Stimulated activated CD4-positive, alpha-beta T cell treated with anti-CD3 and anti-CD28 coated beads, Interleukin-15, amount 100 ng/mL, for 1 hour (primary cell): ENCODE measurements at places on chromosomes 2 and 18.

DNA sequence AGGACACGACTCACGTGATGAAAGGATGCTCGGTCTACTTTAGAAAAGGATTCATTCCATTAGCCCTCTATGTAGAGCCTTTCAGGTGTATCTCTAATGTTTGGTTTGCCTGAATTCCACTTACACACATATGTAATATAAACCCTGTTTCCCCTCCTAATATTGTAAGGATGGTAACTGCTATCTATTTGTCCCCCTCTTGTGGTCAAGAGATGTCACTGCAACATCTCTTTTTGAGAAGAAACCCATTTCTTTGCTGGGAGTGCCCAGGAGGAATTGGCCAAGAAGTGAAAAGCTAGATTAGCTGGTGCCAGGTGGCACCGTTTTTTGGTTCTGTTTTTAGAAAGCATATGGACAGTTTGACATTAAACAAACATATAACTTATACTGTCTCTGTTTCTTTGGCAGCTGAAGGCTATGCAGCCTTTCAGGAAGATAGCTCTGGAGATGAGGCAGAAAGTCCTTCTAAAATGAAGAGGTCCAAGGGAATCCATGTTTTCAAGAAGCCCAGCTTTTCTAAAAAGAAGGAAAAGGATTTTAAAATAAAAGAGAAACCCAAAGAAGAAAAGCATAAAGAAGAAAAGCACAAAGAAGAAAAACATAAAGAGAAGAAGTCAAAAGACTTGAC, 41.2 kb downstream of the RALBP1 start:
- no peak for DNase-seq

DNA sequence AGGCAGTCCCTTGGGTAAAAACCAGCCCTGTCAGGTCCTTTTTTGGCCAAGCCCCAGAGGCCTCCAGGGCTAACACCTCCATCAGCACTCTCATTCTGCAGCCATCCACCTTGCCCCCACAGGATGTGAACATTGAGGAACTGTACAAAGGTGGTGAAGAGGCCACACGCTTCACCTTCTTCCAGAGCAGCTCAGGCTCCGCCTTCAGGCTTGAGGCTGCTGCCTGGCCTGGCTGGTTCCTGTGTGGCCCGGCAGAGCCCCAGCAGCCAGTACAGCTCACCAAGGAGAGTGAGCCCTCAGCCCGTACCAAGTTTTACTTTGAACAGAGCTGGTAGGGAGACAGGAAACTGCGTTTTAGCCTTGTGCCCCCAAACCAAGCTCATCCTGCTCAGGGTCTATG, 7.3 kb downstream of the IL1F10 start:
- no peak for DNase-seq

- DNase-seq = no peak
Observed at GRCh38 chr18:7723558-7723957, 156.4 kb downstream of the PTPRM start.

GRCh38 chr18:13493079-13493478, 233.3 kb downstream of the FAM210A start:
- no peak for DNase-seq

- DNase-seq = no peak
Observed at GRCh38 chr2:5938566-5938896, 246.3 kb downstream of the SOX11 start.

DNA sequence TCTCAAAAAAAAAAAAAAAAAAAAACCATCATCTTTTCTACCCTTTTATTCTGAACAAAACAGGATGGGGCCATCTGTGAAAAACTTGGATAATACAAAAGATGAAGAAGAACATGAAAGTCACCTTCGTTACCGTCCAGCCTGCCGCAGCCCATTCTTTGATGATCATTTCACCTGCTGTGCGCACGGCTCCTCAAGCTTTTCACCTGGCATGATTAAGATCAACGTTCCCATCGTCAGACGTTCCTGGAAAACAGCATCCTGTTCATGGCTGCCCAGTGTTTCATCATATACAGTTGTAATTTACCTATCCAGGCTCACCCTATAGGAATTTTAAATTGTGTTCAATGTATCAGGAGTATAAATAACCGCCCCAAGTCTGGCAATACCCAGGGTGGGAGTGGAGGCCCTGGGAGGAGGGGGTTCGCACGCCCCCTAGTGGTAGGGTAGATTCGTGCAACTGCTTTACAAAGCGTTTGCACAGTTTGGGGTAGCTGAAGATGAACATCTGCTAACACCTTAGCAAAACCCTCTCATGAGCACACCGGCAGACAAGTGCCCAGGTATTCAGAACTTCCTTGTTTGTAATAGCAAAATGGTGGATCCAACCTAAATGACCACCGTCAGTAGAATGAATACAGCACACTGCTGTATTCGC, 49.0 kb upstream of the GLI2 start:
- DNase-seq = no peak

DNA sequence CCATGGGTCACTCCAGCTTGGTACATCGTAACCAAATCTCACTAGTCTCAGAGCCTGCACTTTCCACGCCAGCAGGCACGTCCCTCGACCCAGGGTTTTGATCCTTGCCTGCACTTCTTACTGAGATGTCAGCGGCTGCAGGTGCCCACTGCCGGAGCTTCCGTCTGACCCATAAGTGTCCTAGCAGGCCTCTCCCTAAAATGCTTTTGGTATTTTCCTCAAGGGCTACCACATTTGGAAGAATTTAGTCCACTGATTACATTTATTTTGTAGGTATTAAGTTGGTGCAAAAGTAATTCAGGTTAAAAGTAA, 175.0 kb upstream of the FBXO11 start:
- no peak for DNase-seq

- no peak for DNase-seq
Observed at GRCh38 chr2:224386876-224387275, 15.0 kb downstream of the FAM124B start.

- DNase-seq = no peak
Observed at GRCh38 chr2:218216336-218216673, 684 bp upstream of the ARPC2 start.

GRCh38 chr2:170999654-171000053, 70.6 kb downstream of the GORASP2 start:
- DNase-seq = no peak

DNA sequence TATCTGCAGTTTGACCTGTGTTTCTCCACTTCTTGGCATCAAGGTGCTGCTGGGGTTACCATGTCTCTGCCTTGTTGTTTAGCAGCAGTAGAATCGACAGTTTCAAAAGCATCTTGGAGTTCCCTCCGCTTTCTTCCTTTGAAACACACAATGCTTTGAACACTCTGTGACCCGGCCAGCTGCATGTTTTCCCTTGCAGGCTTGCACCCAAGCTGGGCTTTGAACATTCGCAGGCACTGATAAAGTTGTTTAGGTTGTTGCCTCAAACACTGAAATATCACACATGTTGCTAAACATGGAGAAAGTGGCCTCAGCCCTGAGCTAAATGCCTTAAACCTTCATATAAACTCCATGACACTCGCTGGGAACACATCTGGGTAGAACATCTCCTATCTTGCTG, 251.7 kb downstream of the TSN start:
- no peak for DNase-seq

- DNase-seq = no peak
Observed at GRCh38 chr2:26540961-26541360, 63.0 kb upstream of the OTOF start.

DNA sequence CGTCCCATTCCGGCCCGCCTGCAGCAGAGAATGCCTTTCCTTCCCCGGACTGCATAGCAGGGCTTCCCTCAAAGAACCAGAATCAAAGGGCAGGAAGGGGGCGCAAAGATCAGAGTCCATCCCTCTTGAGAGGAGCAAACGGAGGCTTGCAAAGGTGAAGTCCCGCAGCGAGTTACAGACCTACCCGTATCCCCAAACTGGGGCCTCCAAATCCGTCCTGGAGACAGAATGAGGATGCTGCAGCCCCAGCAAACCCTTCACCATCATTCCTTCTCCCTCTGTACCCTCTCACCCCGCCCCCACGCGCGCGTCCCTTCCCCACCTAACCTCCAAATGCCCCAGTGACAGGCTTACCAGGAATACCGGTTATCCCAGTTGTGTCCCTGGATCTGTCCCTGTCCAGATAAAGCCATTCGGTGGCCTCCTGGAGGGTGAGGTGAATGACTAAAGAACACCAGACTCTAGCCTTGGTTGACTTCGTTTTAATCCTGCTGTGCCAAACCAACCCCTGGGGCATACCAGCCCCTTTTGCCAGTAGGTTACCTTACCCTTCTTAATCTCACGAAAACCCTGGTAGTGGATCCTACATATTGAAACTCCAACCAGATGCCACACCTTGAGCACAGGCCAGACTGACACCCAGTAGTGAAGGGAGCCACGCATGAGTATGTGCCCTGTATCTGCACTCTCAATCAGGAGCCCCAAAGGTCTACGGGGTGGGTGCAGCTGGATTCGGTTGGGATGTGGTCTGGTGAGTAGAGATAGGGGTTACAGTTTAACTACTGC, 961 bp upstream of the SLC40A1 start:
- DNase-seq = no peak

- DNase-seq = no peak
Observed at GRCh38 chr2:180656455-180656847, 324.0 kb upstream of the UBE2E3 start.

- DNase-seq = no peak
Observed at GRCh38 chr2:162215162-162215561, 28.1 kb downstream of the FAP start.

GRCh38 chr2:17628349-17629261, 88.1 kb downstream of the VSNL1 start:
- no peak for DNase-seq

DNA sequence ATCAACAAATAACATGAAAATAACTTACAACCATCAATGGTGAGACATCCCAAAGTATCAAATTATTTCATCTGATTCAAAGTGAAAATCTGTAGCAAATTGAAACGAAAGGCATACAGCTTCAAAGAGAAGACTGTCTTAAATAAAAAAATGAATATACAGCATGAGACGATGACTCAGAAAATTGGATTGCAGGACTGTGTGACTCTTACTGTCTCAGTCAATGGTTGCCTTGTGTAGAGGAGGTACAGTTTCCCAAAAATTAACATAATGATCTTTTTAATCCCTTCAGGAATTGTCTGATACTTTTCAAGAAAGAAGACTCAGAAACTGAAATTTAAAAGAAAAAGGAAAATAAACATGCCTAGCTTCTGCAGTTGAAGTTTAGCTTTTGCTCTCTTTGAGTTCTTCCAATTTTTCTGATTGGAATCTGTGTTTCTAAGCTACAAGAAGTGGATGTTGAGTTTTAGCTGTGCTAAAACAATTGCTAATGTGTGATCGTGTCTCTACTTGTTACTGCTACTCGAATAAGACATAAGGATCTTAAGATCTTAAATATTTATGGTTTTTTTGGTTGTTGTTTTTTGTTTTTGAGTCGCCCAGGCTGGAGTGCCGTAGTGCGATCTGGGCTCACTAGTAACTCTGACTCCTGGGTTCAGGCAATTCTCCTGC, 41.1 kb upstream of the EPB41L3 start:
- DNase-seq = no peak

DNA sequence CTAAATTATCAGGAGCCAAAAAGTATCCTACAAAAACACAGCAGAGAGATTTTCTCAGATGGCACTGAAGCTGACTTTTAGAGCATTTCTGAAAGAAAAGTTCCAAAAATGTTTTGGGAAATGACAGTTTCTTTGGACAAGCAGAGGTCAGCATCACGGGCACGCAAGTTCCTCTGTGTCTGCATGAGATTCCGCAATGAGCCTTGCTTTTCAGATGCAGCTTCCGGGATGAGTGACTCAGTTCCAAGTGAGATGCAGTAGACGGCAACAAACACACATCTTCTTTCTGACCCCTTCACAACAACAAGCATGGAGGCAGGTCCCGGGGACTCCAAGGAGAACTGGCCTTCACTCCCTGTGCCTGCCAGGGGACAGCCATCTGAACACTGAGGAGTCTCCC, 76.6 kb downstream of the EIPR1 start:
- no peak for DNase-seq

- no peak for DNase-seq
Observed at GRCh38 chr2:8606649-8607550, 75.0 kb upstream of the ID2 start.

DNA sequence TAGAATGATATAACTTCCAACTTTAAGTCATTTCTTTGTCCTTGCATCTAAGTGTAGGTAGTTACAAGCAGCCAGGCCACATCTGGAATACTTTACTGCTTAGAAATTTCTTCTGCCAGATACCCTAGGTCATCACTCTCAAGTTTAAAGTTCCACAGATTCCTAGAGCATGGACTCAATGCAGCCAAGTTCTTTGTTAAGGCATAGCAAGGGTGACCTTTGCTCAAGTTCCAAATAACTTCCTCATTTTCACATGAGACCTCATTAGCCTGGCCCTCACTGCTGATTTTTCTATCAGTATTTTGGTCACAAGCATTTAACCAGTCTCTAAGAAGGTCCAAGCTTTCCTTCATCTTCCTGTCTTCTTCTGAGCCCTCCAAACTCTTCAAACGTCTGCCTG, 7.8 kb upstream of the UGT1A9 start:
- DNase-seq = no peak

DNA sequence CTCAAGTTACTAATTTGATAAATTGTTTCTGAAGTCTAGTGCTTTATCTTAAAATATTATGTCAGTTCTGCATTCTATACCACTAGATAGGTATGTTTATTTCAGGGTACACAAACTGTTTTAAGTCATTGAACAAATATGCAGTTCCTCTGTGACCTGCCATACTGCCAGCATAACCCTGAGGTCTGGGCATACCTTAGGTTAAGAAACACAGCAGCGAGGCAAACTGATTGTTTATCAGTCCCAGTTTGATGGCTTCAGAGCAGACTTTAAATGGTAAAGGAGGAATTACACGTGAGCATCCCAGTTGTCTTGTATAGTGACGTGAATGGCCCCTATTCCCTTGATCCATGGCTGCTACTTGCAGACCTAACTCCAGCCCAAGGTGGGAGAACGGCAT, 186.4 kb upstream of the LRRTM1 start:
- DNase-seq = no peak

GRCh38 chr2:209162129-209162528, 261.7 kb upstream of the MAP2 start:
- no peak for DNase-seq

- no peak for DNase-seq
Observed at GRCh38 chr18:50726960-50727589, 92.7 kb downstream of the MRO start.

DNA sequence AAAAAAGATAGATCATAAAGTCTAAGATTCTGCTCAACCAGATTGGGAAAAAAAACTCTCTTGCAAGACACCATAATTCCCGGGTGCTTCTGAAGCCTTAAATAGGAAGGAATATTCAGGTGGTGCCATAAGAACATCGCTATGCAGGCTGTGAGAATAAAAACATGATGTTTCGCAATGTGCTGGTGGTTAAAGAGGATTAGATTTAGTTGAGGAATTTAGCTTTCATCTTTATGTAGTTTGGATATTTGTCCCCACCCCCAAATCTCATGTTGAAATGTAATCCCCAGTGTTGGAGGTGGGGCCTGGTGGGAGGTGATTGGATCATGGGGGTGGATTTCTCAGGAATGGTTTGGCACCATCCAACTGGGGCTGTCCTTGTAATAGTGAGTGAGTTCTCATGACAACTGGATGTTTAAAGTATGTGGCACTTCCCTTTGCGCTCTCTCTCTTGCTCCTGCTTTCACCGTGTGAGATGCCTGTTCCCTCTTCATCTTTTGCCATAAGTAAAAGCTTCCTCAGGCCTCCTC, 132.2 kb downstream of the AKAIN1 start:
- no peak for DNase-seq

GRCh38 chr2:51812138-51812866, 780.4 kb upstream of the NRXN1 start:
- DNase-seq = no peak
